Kidney capillary endothelial cell (primary cell): ENCODE measurements at places on chromosomes 2 and 18.
A peak's percentile ranks its signal among the peaks of the same experiment; 100 is the strongest.

GRCh38 chr18:73777356-73778031 is 370.1 kb downstream of the FBXO15 start:
- DNase-seq = no peak

- no peak for DNase-seq
These were observed 70.5 kb upstream of the STON1 start for GRCh38 chr2:48459466-48459865.

DNA sequence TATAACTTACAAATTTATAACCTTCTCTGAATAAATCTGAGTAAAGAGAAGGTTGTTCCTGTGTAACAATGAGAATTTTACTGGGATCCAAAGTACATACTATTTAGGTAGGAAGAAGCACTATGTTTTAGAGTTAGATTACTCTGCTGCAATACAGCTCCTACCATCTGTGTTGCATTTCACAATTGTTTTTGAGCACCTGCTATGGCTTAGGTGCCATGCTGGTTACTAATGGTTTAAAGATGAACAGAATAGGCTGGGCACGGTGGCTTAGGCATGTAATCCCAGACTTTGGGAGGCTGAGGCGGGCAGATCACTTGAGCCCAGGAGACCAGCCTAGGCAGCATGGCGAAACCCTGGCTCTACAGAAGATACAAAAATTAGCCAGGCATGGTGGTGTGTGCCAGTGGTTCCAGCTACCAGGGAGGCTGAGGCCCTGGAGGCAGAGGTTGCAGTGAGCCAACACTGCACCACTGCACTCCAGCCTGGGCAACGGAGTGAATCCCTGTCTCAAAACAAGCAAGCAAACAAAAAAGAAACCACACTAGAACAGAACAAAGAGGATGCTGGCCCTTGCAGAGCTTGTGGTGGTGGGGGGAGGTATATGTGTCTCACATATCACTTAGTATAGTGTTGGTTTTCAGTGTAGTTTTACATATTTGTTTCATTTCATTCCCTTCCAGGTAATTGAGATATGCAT is 56.7 kb downstream of the SPTBN1 start:
- no peak for DNase-seq

GRCh38 chr2:8018956-8019355 is 662.9 kb upstream of the ID2 start:
- no peak for DNase-seq

GRCh38 chr2:68709421-68709911 is 25.1 kb upstream of the ARHGAP25 start:
- peak; percentile 67 for DNase-seq
